Stimulated activated CD8-positive, alpha-beta memory T cell treated with anti-CD3 and anti-CD28 coated beads, Interleukin-4, amount 100 ng/mL, for 1 hour (primary cell): ENCODE measurements at places on chromosomes 12 and 14.

- DNase-seq: no peak
These were observed 1.3 kb downstream of the SLC38A1 start for GRCh38 chr12:46267575-46267824.

- DNase-seq: no peak
These were observed 17.1 kb downstream of the BCAT1 start for GRCh38 chr12:24931666-24932405.

- DNase-seq: no peak
These were observed 1.9 kb downstream of the ARHGEF40 start for GRCh38 chr14:21072031-21072473.

- no peak for DNase-seq
These were observed 105.9 kb downstream of the PRMT8 start for GRCh38 chr12:3596703-3597415.

DNA sequence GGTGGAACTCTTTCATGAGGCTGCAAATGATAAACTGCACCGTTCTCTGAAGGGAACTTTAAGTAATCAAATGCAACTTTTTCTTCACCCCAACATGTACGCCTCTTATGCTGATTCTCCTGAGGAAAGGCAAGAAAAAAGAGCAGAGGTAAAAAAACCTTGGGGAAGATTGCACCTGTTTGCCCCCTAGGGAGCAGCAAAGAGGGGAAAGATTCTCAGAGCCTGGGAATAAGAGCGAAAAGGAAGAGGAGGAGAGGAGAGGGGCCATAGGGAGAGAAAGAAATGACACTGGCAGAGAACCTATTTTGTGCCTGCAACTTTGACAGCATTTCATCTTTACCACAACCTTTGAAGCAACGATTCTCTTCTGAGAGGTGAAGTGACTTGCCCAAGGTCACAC lies 254.6 kb downstream of the KSR2 start:
- no peak for DNase-seq

GRCh38 chr14:76870166-76870565 lies 44.0 kb downstream of the LRRC74A start:
- no peak for DNase-seq

DNA sequence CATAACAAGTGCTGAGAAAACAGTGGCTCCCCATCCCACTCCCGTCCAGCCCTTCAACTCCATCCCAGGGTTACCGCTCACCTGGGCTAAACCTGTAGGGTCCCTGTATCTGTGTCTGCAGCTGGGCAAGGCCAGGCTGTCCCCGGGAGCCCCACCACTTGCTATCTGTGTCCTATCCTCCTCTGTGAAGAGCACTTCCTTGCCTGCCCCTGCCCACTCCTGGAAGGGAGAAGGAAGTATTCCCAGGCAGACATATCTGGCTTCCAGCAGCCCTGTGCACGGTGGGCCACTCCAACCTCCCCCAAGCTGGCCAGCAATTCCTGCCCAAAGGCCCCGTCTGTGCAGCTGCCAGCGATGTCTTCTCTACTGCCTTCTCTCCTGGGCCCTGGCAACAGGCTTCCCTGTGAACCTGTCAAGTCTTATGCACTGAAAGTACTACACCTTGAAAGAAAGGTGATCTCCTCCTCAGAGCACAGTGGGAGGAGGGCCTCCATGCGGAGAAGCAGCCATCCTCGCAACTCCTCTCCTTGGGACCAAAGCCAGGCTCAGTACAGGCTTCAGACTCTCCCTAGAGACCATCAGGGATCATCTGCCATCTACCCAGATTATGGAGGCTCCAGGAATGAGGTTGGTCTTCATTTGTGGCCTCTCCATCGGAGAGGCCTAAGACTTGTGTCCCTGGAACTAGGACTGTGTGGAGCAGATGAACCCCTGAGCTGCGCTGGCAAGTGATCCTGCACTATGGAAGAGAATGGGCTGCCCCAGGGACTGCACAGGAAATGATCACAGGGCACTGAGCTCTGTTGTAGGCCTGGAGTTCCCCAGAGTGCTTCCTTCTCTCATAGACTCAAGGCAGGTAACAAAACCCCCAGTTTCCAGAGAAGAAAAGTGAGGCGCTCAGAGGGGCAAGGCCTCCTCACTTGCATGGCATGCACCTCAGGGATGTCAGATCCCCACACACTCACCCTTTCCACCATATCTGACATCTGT lies 663.6 kb downstream of the BCL11B start:
- no peak for DNase-seq
